ENCODE measurements at places on chromosomes 3 and 15. TPM values are rescaled to one million over a fixed set of nuclear protein-coding genes. Genes with fewer than 3 reads are reported as not detected.

GRCh38 chr3:72628065-72628464, 220.2 kb downstream of the SHQ1 start:
- DNase-seq, result peak; percentile 94

GRCh38 chr3:124202754-124203153, 210.8 kb upstream of the ROPN1 start:
- no peak for DNase-seq

CHRNA5 gene
- total RNA-seq, result 11.0 TPM

- peak; percentile 57 for DNase-seq
These were observed 40.3 kb downstream of the RGMA start for GRCh38 chr15:93048759-93049161.

GRCh38 chr3:106566277-106566676, 697.5 kb upstream of the CBLB start:
- DNase-seq, result no peak

GRCh38 chr3:132378048-132378762, 39.1 kb upstream of the DNAJC13 start:
- no peak for DNase-seq

- DNase-seq, result peak; percentile 84
These were observed 710 bp downstream of the TJP1 start for GRCh38 chr15:29821416-29822099.

- DNase-seq, result no peak
These were observed 774.9 kb downstream of the ROBO2 start for GRCh38 chr3:77814845-77815244.

DNA sequence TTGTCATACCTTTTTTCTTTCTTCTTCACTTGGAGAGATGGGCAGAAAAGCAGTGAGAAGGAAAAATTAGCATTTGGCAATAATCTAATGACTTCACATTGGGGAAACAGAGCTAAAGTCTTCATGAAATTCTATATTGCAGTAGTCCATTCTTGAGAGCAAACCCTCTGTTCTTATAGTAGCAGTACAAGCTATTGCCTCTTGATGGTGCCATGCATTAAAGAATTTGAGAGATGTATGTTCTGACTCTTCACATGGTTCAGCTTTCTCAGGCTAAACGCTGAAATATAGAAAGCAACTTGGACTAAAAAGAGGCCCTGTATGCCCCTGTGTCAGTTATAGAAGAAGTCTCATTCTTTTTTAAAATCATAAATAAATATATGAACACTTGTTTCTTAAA, 36.0 kb downstream of the PHLDB2 start:
- peak; percentile 80 for DNase-seq

DNA sequence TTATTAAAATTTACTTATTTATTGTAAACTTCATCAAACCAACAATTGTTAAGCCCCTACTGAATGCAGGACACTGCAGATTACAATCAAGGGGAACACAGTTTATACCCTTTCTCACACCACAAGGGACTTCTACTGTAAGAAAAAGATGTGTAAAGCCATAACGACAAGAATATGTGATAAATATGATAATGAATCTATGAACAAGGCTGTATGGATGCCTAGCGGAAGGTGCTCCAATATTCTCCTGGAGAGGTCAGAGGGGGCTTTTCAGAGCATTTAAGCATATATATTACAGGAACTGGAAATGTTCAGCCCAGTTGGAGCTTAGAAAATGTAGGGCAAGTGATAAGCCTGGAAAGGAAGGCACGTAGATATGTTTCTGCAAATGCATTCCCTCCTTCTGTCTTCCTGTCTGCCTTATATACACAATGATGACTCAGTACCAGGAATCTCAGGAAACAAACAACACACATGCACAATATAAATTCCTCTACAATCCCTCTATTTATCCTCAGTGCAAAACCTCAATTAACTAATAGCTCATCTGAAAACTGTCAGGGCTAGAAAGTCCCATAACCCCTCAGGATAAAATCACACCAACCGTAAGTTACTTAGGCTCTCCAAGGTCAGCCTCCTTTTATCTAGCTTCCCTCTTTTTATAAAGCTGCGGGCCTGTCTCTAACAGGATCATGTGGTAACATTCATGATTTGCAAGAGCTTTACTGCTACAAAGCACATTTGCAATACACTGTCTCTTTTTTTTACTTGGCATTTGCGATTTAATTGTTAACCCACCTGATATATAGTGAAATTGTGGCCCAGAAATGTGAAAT, 393.1 kb downstream of the LPP start:
- peak; percentile 82 for DNase-seq

IL17RD gene
- 3.7 TPM for total RNA-seq

DNA sequence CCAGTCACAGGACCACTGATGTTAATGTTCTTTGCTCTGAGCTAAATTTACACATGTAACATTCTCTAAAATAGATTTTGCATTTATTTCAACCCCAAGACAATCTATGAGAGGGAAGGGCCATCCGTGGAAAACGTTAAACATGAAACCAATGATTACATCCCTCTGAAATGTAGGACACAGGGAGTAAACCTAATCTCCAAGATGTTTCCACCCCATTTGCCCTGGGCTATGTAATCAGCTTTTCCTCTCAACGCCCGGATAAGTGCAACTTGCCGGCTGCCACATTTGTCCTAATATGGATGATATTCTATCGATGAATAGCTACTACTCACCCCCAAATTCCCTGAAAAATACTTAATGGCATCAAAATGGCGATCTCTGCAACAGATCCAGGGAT, 6.4 kb upstream of the FMN1 start:
- DNase-seq, result peak; percentile 49

GRCh38 chr3:24854748-24855147, 360.1 kb upstream of the THRB start:
- DNase-seq, result no peak

NR2E3 gene
- 0.35 TPM for total RNA-seq

- no peak for DNase-seq
These were observed 115.8 kb downstream of the IQCH start for GRCh38 chr15:67370206-67370954.

DNA sequence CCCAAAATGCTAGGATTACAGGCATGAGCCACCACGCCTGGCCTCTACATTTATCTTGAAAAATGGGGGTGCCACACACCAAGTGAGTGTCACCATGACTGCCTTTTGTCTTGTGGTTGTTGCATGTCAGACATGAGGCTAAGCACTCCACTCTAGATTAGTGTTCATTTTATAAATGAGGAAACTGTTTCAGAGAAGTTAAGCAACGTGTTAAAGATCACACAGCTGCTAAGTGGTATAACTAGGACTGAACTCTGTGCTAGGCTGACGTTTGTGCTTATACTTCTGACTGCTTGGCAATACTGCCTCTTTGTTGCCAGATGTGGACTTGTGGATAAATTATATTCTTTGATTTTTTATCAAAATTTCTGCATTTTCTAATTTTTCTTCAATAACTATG, 50.8 kb upstream of the SMAD6 start:
- DNase-seq, result no peak

GRCh38 chr3:163916596-163917560, 1161.4 kb downstream of the SI start:
- DNase-seq, result peak; percentile 62

PPP2R3A gene
- 9.4 TPM for total RNA-seq

TPRG1 gene
- 1.2 TPM for total RNA-seq

GRCh38 chr15:85785887-85786780, 8.6 kb downstream of the KLHL25 start:
- peak; percentile 85 for DNase-seq

DNA sequence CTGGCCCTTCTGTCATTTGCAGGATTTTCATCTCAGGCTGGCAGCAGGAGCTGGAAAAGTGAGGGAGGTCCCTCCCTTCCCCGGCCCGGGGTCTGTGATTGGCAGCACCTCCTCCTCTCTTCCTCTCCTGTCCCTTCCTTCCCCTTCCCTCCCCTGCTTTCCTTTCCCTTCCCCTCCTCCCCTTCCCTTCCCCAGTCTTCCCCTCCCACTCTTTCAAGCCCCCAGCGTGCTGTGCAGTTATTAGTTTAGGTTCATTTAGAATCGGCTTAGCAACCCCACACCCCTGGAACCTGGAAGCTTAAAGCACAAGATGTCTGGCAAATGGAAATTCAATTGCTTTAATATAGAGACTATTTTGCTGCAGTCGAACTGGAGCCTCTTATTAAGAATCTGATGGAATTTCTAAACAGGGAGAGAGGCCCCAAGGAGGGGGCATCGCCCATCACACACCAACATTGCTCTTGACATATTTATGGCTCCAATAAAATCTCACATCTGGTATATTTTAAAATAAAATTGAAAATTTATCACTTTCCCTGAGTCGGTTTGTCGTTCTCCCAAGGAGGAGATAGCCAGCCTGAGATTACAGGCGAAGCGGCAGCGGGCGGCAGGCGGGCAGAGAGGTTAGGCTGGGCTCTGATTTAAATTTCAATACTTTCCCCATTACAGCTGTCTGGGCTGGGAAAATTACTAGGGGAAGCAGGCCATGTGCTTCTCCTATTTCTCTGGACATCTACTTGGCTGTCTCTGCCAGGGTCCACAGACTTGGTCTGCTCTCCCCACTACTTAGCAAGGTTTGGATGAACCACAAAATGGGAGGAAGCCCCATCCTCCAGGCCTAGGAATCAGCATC, 98.9 kb downstream of the LINGO1 start:
- no peak for DNase-seq

GRCh38 chr3:9809239-9809614, 835 bp upstream of the TTLL3 start:
- DNase-seq, result no peak

IL20RB gene
- 0.73 TPM for total RNA-seq

DNA sequence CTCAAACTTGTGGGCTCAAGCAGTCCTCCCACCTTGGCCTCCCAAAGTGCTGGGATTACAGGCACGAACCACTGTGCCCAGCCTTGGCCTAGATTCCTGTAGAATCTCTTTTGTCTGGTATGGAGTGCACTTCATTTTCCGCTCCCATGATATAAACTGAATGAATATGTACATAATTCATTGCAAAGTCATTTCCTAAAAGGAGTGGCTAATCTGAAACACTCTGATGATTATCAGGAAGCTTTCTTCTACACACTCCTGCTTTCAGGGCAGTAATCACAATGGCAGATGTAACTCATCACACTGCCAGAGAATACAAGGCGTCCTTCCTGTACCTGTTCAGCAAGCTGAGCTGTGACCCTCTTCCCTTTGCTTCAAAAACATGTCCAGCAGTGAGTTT, 28.6 kb downstream of the RLBP1 start:
- no peak for DNase-seq

DNA sequence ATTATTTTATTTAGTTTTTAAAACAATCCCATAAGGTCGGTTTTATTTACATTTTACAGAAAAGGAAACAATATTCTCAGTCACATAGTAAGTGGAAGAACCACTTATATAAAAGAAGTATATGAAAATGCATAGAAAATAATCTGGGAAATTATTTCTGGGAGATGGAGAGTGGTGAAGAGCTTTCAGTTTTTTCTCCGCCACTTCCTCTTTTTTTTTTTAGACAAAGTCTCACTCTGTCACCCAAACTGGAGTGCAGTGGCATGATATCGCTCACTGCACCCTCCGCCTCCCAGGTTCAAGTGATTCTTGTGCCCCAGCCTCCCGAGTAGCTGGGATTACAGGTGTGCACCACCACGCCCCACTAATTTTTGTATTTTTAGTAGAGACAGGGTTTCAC, 21.2 kb downstream of the RAD51 start:
- no peak for DNase-seq

GRCh38 chr3:48528048-48528447, 24.1 kb upstream of the SHISA5 start:
- no peak for DNase-seq

- no peak for DNase-seq
These were observed 11.6 kb upstream of the SSUH2 start for GRCh38 chr3:8656240-8656639.

CMTM8 gene
- total RNA-seq, result 5.2 TPM

GRCh38 chr15:68582864-68583263, 4.1 kb downstream of the CORO2B start:
- DNase-seq, result no peak

GRCh38 chr15:54772663-54773062, 424.1 kb downstream of the RSL24D1 start:
- DNase-seq, result no peak

TMC3 gene
- not detected for total RNA-seq

Data from PC-3 (cell line).